ENCODE measurements at places on chromosomes 13 and 19.

DNA sequence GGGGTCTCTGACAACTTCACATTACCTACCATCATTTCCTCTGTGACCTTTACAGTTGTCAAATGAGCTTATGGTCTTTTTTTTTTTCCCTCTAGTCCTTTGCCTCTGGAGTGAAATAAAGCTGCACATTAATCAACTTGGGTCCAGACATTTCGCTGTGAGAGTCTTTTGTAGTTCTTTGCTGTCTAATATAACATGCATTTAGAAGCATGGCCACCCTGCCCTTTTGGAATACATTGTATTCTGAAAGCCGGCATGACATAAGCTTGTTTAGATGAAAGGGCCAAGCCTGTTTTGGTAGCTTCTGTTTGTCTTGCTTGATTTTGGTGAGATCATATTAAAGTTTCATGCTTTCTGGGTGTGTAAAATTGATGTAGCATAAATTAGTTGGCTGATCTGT lies 509.8 kb downstream of the DIAPH3 start:
- DNase-seq, result no peak

DNA sequence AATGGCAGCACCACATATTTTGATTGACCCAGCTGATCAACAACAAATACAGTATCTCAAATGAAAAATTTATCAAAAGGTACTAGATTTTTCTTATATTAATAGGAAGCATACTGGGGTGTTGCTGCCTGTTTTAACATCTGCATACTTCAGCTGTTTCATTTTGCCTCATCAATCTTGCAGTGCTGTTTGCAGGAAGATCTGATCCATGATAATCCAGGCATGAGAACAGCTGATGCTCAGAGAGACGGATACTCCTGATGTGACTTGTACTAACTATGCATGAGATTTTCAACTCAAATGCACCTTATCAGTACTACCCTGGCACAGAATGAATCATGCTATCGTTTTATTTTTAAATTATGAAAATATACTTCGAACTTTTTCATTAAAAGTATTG lies 2136.8 kb downstream of the PCDH9 start:
- no peak for DNase-seq

DNA sequence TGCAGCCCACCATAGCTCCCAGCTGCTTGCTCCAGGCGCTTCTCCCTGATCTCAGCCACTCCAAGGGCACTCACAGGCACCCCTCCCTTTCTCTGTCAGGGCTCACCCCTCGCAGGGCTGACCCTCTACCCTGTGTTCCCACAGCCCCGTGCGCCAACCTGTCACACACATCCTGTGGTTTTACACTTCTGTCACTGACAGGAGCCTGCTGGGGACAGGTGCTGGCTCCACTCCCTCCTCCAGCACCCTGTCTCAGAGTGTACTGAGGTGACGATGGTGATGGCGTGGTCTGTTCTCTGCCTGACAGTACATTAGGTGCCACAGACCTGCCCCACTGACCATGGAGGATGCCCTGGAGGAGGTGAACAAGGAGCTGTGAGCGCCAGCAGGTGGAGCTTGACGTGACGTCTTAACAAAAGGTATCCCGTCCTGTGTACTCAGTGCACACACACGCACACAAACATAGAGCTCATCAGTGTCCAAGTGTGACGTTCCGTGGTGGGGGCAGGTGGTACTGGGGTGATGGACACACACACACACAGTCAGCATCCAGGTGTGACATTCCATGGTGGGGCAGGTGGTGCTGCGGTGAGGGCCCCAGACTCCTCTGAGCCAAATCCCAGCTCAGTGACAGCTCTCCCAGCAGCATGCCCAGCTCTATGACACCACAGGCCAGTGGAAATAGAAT lies 20.9 kb downstream of the C19orf44 start:
- no peak for DNase-seq

- no peak for DNase-seq
Measured at GRCh38 chr13:98981369-98982080, 3.7 kb upstream of the DOCK9 start.

DNA sequence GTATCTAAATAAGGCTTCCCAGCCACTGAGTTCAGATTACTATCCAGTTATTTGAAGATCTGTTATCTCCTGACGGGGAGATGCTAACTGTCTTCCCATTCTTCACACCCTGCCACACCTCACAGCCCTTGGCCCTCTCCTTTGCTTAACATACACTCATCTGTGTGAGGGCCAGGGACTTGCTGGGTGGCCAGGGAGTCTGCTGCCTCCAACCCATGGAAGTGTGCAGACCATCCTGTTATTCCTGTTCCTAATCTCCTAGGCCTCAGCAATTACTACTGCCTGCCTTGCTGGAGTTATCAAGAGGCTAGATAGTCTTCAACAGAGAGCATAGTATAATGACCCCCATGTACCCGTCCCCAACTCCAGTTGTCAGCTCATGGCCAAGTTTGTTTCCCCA lies 36.2 kb upstream of the GTF3A start:
- no peak for DNase-seq

- DNase-seq, result no peak
Measured at GRCh38 chr19:58355908-58356765, 2.8 kb upstream of the A1BG start.

DNA sequence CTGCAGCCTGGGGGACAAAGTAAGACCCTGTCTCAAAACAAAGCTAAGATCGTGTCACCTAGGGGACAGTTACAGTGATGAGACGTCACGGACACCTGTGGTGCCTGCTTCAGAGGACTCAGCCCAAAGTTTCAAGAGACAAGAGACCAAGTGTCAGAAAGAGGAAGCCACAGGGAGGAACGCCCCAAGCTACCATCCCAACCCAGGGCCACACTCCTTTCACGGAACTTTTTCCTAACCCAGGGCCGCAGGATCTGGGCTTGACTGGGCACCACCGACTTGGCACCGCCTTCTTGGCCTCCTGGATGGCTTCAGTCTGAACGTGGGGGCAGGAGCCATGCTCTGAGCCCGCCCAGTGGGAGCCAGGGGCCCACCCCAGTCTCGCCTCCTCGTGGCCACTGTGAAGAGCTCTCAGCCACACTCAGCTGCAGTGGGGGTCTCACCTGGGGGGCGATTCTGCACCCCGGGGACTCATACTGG lies 8.5 kb downstream of the MOB3A start:
- no peak for DNase-seq

GRCh38 chr13:97911311-97912138 lies 42.0 kb upstream of the IPO5 start:
- no peak for DNase-seq

DNA sequence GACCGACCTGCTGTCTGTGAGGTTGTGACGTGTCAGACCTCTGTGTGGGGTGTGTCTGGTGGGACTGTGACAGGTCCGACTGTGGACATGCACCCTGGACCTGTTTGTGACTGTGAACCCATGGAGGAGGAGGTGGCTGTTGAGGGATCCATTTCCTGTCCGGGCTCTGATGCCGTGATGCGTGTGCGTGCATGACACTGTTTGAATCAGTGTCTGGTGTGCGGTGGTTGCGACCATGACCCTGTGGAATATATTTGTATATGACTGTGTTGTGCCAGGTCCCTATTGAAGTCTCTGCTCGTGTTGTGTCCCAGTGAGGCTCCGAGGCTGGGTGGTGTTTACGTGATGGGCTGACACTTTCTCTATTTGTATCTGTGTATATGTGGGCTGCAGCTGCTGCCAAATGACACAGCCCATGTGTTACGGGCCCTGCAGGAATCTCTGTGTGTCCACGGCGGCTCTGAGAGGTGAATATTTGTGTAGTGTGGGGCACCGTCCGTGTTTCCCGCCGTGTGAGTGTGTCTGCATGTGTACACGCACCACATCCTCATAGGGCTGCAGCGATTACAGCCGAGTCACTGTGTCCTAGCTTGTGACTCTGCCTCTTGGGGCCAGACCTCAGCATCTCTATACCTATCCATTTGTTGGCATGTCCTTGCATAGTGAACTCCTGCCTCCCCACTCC lies 18.3 kb downstream of the CCDC97 start:
- DNase-seq, result no peak

DNA sequence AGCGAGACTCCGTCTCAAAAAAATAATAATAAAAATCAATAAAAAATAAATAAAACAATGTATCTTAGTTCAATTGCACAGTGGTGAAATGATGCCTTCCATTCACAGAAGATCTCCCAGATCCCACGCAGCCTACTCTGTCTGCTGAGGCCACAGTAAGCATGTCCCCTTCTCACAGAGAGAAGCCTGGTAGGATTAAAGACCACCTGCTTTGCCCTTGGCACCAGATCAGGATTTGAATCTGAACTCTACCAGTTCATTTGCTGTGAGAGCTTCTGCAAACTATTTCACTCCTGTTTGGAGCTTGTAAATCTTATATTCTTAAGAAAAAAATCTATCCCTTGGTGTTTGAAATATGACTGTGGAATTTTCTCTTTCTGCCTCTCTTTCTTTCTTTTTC lies 2.2 kb upstream of the SLC7A1 start:
- DNase-seq, result no peak

DNA sequence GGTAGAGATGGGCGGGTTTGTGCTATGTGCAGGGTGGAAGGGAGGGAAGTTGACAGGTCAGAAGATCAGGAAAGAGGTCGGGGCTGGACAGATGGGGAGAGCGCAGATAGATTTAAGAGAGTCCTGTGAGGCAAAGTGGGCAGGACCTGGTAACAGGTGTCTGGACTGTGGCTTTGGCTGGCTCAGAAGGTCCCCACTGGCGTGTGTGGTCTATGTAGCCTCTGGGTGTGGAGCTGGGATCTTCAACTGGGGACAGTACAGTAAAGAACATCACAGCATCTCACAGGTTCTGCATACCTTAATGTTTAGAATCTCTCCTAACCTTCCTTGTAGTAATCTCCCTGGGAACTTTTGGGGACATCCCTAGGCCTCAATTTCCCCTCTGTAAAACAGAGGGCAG lies 17.7 kb downstream of the CKM start:
- DNase-seq, result no peak
